AG09319 (cell line): ENCODE measurements at places on chromosomes 12 and 14.

GRCh38 chr12:128467882-128468281, 200.9 kb downstream of the TMEM132C start:
- DNase-seq: no peak

- DNase-seq: no peak
These were observed 457 bp downstream of the SOCS2 start for GRCh38 chr12:93572712-93573551.

GRCh38 chr12:51896236-51896635, 8.3 kb downstream of the ANKRD33 start:
- DNase-seq: no peak

DNA sequence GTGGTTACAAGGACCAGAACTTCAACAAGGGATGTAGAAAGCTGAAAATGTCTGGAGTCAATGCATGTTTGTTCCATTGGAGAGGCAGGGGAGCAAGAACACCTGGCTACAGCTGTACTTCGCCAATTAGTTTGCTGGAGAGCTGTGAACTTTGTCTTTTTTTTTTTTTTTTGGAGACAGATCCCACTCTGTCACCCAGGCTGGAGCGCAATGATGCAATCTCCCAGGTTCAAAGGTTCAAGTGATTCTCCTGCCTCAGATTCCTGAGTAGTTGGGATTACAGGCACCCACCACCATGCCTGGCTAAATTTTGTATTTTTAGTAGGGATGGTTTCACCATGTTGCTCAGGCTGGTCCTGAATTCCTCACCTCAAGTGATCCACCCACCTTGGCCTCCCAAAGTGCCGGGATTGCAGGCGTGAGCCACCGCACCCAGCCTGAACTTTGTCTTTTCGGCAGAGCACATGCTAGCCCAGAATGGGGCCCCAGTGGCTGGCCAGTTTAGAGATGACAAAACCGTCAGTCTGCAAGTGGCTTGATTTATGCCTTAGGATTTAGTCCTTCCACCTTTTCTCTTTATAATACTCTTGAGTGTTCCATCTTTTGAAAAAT, 55.5 kb downstream of the AVPR1A start:
- no peak for DNase-seq

DNA sequence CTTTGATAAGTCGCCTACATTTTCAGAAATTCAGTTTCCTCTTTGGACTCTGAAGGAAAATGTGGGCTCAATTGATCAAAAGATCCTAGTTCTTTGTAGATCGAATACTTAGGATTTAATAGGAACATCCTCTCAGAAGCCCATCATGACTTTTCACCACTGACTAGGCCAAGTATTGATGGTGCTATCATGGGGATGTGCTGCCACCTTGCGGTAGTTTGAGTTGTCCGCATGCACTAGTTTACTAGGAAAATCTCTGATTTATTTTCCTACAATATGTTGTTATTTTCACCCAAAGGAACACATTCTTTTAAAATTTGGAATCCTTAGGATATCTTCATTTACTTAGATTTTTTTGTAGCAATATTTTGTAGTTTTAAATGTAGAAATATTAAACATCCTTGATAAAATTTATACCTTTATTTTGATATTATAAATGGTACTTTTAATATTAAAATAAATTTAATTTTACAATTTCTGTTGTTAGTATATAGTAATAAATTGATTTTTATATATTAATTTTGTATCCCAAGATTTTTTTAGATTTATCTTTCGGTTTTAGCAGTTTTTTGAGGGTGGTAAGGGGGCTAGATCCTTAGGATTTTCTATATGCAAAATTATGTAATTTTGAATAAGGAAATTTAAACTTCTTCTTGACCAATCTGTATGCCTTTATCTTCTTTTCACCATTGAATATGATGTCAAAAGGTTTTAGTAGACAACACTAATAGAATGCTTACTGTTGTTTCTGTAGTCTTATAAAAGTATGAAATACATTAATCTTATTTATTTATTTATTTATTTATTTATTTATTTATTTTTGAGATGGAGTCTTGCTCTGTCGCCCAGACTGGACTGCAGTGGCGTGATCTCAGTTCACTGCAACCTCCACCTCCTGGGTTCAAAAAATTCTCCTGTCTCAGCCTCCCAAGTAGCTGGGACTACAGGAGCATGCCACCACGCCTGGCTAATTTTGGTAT, 52.9 kb upstream of the OR9K2 start:
- DNase-seq: peak; percentile 37

DNA sequence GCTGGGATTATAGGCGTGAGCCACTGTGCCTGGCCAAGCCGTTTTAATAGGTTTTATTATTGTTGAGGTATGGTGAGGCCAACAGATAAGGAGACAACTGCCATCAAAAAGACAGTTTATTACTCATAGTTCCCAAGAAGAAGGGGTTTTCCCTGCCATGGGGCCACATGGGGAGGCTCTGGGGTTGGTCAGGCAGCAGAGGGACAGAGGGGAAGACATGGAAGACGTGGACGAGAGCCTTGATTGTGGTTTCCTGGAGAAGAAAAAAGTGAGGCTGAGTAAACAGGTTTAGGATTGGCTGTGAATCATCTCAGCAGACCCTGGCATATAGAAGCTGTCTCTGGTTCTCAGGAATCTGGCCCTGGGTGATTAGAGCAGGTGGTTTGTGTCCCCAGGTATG, 69.9 kb downstream of the FOXN4 start:
- DNase-seq: no peak

DNA sequence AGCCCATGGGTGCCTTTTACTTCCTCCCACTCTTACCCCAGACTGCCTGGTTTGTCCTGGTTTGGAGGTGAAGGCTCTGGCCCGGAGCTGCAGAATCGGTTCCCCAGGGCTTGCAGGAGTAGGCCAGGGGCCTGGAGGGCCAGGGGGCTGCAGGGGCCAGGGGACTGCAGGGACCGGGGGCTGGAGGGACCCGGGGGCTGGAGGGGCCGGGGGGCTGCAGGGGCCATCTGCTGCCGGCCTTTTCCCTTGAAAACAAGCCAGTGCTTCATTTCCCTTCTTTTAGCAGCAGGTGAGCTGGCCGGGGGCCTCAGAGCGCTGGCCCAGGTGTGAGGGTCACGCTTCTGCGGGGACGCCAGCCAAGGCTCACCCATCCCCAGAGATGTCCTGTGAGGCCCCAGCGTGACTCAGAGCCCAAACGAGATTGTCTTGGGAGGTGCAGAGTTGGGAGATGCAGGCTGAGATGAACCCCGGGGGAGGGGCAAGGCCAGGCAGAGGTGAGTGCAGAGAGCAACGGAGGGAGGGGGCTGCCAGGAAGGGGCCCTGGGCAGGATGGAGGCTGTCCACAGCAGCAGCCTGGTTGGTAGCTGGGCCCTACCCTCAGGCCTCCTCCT, 154.9 kb downstream of the KIF26A start:
- DNase-seq: no peak

GRCh38 chr14:85487215-85487614, 42.7 kb upstream of the FLRT2 start:
- peak; percentile 29 for DNase-seq

DNA sequence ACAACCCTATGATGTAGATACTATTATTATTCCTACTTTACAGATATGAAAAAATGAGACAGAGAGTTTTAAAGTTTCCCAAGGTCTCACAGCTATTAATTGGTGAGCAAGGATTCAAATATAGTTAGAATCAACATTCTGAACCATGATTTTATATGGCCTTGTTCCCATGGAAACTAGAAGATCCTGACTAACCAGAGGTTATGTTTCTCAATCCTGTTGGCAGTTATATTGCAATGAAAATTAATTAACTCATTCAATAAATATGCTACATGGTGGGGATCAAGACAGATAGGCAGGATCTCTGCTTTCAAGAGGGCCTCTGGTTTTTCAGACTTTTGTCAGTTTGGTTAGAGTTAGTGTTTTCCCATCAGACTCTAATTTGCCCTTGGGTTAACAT, 9.3 kb upstream of the FUT8 start:
- DNase-seq: no peak

GRCh38 chr12:39235990-39236767, 206.7 kb downstream of the KIF21A start:
- DNase-seq: no peak

DNA sequence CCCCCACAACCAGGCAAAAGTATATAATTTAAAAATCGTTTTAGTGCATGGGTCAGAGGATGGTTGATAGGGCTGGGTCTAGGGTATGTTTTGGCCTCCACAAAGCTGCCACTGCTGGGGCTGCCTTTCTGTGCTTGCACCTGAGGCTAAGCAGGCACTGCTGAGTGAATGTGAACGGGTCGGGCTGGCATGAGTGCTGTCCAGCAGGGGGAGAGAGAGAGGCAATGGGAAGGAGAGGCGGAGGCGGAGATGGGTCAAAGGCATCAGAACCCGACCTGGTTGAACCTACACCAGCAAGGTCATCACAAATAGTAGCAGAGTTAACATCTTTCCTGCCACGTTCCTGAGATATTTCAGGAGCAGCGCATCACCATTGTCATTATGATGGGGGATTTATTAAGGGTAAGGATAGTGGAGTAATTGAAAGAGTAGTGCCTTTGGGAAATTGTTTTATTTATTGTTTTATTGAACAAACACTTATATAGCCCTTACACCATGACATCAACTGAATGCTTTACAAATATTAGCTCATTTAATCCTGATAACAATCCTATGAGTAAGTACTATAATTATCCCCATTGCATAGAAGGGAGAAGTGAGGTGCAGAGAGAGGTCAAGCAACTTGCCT, 5.8 kb upstream of the NRXN3 start:
- DNase-seq: no peak

- DNase-seq: no peak
These were observed 41.3 kb downstream of the STK38L start for GRCh38 chr12:27285403-27285802.

DNA sequence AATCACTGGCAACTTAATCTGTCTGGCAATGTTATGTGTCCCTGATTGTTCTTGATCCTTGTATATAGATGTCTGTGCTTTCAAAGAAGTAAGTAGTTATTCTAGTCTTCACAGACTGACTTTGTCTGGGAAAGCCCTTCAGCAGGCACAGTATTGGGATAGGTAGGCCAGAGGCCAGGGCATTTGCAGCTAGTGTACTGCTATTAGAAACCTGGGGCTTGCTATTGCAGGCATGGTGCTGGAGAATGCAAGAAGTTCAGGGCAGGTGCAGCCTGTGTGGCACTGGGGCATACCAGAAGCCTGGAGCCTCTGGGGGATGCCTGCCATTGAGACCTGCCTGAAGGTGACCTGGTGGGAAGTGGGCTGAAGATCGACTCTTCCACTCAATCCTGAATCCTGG, 96.3 kb downstream of the TMTC3 start:
- no peak for DNase-seq

GRCh38 chr14:95841668-95842067, 35.0 kb upstream of the TUNAR start:
- DNase-seq: no peak

DNA sequence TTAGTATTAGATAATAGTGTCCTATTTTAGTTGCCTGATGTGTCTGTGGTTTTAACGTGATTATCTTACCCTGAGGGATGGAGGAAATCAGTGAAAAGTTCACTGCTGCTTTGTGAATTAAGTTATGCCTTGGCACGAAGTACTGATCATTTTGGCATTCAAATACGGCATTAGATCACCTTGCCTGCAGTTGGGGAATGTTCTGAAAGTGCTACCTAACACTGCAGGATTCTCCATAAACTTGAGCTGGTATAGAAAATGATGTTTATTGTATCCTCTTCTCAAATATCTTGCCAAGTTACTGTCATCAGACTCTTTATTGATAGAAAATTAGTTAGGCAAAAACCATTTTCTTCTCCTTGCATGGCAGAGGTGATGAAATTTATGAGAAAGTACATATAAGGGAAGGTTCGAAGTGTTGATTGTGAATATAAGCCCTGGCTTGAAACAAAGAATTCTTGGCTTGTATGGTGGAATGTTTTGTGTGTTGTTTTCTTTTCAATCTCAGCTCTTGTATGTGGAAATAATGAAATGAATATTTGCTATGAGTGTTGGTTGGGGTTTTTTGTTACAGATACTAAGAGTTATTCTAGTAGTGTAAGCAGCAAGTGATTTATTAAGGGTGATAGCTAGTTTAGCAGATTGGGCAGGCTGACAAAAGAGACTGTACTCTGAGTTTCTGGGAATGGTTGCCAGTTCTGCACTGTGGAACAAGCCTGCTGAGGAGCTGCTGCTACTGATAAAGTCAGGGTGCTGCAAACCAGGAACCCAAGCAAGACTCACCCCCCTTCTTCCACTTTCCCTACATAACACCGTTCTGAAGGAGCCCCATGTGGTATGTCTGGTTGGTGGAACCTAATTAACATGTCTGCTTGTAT, 448.3 kb downstream of the PCNX1 start:
- peak; percentile 79 for DNase-seq

DNA sequence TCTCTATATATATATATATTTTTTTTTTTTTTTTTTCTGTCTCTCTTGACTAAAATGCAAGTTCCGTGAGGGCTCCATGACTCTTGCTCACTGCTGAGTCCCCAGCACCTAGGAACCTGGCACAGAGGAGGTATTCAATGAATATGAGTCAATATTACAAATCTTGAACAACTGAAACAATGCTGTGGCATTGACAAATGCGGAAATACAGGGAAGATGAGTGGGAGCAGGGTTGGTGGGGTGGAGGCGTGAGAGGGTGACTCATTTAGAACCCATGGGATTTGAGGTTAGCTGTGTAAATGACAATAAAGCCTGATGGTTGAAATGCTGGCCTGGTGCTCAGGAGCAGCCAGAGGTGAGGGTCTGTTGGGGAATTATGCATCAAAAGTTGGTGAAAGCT, 121.7 kb upstream of the FUT8 start:
- DNase-seq: peak; percentile 54

DNA sequence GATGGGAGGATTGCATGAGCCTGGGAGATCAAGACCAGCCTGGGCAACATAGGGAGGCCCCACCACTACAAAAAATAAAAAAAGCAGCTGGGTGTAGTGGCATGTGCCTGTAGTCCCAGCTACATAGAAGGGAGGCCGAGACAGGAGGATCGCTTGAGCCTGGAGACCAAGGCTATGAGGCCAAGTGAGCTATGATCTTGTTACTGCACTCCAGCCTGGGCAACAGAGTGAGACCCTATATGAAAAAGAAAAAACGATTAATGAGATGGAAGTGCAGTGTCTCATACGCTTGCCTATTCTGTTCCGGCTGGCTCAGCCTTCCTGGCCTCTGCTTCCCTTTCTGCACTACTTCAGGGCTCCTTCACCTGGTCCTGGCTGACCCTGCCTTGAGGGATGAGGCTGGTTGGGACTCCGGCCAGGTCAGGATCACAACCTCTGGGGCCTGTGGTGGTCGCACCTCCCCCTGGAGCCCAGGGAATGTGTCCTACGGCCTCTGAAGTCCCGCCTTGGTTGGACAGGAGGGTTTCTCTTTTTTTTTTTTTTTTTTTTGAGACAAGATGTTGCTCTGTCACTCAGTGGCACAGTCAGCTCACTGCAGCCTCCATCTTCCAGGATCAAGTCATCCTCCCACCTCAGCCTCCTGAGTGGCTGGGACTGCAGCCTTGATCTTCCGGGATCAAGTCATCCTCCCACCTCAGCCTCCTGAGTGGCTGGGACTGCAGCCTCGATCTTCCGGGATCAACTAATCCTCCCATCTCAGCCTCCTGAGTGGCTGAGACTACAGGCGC, 10.7 kb downstream of the TEDC1 start:
- DNase-seq: no peak

DNA sequence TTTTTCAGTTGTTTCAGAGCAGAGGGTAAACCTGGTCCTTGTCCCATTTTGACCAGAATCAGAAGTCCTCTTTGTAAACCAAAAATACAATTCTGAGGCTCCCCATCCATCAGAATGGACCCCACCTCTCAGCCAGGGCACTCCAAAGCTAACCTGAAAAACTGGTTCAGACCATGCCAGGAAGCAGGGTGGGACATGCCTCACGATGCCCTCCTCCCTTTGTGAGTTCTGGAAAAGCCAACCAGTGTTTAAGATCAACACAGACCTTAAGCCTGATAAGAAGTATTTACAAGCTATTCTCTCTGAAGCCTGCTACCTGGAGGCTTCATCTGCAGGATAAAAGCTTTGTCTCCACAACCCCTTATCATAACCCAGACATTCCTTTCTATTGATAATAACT, 35.4 kb downstream of the TNFAIP2 start:
- DNase-seq: no peak
